ENCODE measurements at places on chromosomes 2 and 18. TPM values are rescaled to one million over a fixed set of nuclear protein-coding genes. Genes with fewer than 3 reads are reported as not detected.

Gene PSMA8
- not detected for total RNA-seq

Gene SNED1
- 3.7 TPM for total RNA-seq

Gene TNS1
- total RNA-seq: 0.24 TPM

Gene ARHGEF33
- total RNA-seq: 0.19 TPM

Gene COLEC12
- total RNA-seq: 0.50 TPM

Gene OSBPL1A
- 65.2 TPM for total RNA-seq

Gene UNC50
- total RNA-seq: 41.2 TPM

Gene HK2
- total RNA-seq: 56.1 TPM

Gene ABHD3
- total RNA-seq: 19.6 TPM

Gene CD207
- not detected for total RNA-seq

Gene SLC14A1
- total RNA-seq: under 0.01 TPM

Gene IL36B
- total RNA-seq: not detected
